ENCODE measurements at places on chromosomes 3 and 15.

DNA sequence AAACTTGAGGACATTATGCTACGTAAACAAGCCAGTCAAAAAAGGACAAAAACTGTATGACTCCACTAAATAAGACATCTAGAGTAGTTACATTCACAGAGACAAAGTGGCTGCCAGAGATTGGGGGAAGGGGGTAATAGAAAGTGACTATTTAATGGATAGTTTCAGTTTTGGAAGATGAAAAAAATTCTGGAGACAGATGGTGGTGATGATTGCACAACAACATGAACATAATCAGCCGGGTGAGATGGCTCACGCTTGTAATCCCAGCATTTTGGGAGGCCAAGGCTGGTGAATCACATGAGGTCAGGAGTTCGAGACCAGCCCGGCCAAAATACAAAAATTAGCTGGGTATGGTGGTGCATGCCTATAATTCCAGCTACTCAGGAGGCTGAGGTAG, 40.6 kb downstream of the DPP8 start:
- no peak for DNase-seq

DNA sequence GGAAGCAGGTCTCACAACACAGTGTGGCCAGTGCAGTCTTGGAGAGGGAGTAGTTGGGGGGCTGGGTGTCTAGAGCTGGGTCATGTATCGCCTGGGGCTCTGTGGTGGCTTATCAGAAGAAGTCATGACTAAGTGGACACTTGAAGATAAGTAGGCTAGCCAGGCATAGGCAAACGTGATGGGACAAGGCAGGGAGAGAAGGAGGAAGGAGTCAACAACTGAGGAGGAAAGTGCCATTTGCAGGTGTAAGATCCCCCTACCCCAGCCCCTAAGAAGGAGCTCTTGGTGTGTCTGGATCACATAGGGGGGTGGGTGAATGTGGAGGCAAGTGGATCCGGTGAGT, 352.3 kb downstream of the LRTM1 start:
- DNase-seq, result no peak

GRCh38 chr3:23537101-23537551, 268.6 kb upstream of the UBE2E1 start:
- DNase-seq, result no peak

DNA sequence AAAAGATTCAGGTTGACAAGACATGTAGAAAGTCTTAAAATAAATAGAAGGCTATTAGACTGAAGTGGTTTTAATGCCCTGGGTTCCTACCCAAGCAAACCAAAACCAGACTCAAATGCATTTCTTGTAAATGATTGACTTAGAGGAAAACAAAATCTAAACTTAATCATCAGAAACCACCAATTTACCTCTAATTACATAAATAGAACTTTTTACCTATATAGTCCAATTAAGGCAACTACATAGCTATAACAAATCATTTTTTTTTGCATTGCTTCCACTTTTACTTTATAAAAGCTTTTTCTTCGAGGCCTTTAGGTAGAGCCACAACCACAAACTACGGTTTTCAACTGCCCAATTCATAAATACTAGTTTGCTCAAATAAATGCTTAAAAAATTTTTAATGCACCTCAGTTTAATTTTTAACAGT, 231.3 kb upstream of the ARHGEF26 start:
- no peak for DNase-seq

- DNase-seq, result no peak
Observed at GRCh38 chr15:74427607-74428441, 5.9 kb downstream of the SEMA7A start.

- no peak for DNase-seq
Observed at GRCh38 chr3:12371525-12372140, 82.8 kb downstream of the PPARG start.

DNA sequence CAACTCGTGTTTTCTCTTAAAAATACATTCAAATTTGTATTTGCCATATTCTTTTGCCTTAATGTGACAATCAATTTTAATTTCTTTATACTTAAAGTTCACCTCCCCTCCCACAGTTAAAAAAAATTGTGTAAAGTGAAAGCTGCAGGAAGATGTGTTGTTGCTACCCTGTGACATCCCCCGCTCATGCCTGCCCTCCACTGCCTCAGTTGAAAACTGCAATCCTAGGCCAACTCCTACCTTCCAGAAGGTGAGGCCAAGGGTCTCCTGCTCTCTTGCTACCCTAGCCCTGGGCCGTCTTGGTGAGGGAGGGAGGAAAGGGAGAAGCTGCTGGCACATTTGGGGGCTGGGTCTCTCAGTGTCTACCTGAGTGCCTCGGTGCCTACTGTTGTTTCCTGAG, 57.0 kb upstream of the CMTM7 start:
- no peak for DNase-seq

- no peak for DNase-seq
Observed at GRCh38 chr3:151871639-151872468, 1.6 kb upstream of the SUCNR1 start.

DNA sequence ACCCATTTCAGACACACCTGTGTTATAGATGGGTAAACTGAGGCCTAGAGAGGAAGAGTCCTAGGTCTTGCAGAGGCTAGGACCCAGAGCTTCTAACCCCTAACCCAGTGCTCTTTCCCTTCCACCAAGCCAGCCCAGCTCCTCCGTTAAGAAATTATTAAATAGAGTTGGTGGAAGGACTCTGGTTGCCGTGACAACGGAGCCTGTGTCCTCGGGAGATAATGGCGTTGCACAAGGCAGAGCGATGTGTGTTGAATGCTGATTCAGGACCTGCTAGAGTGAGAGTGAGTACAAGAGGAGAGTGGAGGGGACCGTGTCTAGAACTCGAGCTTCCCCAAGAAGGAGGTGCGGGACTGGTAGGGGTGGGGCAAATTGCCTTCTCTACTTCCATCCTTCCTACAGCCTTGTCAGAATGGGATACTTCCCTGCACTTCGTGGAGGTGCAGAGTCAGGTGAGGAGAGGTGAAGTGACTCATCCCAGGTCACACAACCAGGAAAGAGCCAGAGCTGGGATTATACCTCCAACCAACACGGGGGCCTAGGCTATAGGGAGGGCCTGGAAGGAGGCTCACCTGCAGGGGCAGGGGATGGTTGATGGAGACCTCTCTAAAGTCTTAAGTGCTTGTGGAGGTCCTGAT, 8.6 kb downstream of the SLC6A1 start:
- DNase-seq, result no peak

DNA sequence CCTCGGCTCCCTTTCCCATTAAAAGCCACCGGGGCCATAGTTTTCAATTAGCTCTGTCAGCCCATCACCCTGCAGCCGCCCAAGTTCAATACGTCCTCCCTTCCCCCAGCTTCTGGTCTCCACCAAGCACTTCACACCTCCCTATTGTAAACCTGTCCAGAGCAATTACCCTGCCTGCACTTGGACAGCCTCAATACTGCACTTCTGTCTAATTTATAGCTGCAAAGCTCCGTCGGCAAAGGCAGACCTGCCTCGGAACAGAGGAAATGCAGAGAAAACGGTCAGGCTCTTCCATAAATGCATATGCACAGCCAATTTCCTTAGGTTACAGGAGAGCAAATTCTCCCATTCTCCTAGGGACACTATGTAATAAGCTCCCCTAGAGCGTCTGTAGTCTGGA, 21.9 kb downstream of the LRIG1 start:
- no peak for DNase-seq

- DNase-seq, result no peak
Observed at GRCh38 chr3:166291186-166291955, 454.1 kb upstream of the BCHE start.

- DNase-seq, result no peak
Observed at GRCh38 chr3:126540951-126541627, 17.1 kb downstream of the CHST13 start.

DNA sequence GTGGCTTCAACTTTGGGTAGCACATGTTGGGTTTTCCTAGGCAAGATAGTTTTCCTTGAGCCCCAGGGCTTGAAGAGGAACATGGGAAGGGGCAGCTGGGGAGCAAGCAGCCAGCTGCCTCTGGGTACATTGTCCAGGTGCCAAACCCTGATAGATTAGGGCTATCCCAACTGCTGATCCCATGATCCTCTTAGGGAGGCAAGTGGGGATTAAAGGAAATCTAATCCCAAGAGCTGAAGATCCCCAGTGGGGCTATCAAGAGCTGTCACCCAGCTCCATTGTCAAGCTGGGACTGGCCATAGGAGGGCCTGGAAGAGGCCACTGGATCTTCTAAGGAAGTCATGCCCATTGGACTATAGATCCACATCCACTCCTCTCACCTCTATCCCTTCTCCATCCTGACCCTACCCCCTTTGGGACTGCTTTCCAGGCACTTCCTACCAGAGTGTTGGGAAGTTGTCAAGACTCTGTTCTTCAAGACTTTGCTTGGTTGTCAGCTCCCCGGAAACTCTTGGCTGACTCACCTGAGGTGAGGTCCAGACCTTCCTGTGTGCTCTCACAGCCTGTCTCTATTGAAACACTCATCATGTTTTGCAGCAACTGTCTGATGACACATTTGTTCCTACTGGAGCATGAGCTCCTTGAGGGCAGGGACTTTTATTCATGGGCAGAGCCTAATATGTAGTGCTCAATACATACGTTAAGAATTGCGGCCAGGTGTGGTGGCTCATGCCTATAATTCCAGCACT, 5.9 kb downstream of the CAMK2N2 start:
- no peak for DNase-seq

- DNase-seq, result peak; percentile 49
Observed at GRCh38 chr3:126266291-126266840, 86.0 kb upstream of the ALDH1L1 start.

GRCh38 chr15:74780523-74781430, 1.1 kb upstream of the CSK start:
- no peak for DNase-seq

GRCh38 chr3:34229876-34230275, 431.4 kb downstream of the PDCD6IP start:
- no peak for DNase-seq

GRCh38 chr15:98609144-98609852, 39.0 kb upstream of the IGF1R start:
- no peak for DNase-seq

GRCh38 chr15:57236561-57237300, 139.6 kb upstream of the CGNL1 start:
- DNase-seq, result no peak

DNA sequence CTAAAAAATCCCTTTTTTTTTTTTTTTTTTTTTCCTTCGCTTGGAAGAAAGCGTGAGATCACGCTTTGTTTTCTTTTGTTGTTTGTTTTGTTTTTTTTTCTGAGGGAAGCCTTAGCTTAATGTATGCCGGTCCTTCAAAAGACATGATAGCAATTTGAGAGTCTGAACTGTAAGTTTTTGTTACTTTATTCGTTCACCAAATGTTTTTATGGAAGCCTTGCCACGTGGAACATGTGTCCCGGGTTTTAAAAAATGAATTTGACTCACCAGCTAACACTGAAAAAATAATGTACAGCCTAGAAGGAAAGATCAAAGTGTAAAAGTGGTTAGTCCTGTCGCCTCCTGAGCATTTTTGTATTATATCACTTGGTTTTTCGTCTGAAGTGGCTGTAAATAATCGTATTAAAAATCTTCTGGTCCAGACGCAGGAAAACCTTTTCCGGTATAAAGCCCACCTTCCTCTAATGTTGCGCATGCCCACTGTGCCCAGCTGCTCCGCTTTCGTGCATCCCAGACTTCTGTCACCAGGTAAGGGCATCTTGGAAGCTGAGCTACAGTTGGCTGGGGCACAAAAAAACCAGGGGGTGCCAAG, 795 bp upstream of the MYNN start:
- DNase-seq, result no peak

- no peak for DNase-seq
Observed at GRCh38 chr15:84992157-84992944, 10.7 kb downstream of the PDE8A start.

DNA sequence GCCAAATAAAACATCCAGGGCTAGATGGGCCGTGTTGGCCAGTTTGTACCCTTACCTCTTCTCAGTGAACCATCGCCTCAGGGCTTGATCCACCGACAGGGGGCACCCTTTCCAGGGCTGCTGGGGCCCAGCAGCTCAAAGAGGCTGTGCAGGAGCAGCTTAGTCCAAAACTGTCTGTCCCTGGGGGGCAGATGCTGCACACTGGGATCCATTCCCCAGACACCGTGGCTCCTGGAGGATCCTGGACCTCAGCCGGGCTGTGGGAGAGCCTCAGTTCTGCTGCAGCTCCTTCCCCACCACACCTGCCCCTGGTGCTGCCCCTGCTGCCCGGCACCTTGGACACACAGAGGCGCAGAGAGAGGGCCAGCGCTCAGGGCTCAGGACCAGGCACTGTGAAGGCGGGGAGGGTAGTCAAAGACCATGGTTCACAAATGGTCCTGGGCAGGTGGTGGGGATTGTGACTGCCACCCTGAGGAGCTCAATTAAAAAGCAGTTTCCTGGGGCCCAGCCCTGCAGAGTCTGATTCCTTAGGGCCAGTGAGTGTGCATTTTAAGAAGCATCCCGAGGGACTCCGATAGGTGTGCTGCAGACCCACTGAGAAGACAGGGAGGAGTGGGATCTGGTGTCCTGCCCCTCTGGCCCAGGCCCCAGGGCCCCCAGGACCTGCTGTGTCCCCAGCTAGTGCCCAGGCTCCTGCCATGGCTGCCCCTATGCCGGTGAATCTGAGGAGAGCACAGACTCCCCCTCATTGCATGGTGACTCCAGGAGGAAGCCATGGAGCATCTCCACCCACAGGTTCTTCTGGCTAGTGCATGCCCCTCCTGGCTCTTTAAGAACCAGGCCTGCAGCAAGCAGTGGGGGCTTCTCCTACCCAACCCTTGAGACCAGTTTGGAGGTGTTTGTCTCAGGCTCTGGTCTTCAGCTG, 86.5 kb upstream of the PRR20G start:
- no peak for DNase-seq

- peak; percentile 71 for DNase-seq
Observed at GRCh38 chr15:69394556-69395282, 19.4 kb upstream of the KIF23 start.

DNA sequence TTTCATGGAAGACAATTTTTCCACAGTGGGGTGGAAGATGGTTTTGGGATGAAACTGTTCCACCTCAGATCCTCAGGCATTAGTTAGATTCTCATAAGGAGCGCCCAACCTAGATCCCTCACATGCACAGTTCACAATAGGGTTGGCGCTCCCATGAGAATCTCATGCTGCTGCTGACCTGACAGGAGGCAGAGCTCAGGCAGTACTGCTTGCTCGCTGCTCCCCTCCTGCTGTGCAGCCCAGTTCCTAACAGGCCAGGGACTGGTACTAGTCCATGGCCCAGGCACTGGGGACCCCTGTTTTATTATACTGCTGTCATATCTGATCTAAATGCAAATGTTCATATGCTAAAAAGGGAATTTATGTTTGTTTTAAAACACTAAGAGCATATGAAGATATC, 9.8 kb upstream of the GRK7 start:
- no peak for DNase-seq

All from tibial nerve (tissue), 4 donors.